ENCODE measurements at places on chromosomes 5 and 9. TPM values are rescaled to one million over a fixed set of nuclear protein-coding genes. Genes with fewer than 3 reads are reported as not detected.

The CLPTM1L gene
- total RNA-seq, result 138 TPM

DNA sequence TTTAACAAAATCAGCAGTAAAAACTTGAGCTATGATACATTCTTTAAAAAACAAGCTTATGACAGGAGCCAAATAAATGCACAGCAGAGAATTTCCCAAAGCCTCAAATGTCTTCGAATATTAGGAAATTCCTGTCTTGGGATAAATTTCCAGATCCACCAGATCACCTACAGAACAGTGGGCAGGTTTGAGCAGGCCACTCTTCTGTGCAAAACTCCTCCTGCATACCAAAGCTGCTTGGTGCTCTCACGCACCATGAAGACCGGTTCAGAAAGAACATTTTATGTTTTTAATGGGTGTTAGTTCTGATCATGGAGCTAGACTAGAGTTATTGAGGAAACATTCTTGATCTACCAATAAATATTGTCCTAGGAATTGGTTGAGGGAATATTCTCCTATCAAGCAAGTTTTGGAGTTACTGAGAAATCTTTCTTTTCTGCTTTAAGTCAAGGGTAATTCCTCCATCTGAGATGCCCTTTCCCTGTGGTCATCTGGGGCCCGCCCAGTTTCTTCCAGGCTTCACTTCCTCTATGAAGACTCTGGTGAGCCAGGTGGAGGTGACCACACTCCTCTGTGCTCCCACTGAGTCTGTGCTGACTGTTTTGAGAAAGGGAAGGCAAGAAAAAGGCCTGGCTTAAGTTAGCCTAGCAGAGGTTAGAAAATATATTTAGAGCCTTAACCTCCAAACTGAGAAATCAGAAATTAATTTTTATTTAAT lies 17.9 kb downstream of the TNFSF15 start:
- DNase-seq, result no peak

DNA sequence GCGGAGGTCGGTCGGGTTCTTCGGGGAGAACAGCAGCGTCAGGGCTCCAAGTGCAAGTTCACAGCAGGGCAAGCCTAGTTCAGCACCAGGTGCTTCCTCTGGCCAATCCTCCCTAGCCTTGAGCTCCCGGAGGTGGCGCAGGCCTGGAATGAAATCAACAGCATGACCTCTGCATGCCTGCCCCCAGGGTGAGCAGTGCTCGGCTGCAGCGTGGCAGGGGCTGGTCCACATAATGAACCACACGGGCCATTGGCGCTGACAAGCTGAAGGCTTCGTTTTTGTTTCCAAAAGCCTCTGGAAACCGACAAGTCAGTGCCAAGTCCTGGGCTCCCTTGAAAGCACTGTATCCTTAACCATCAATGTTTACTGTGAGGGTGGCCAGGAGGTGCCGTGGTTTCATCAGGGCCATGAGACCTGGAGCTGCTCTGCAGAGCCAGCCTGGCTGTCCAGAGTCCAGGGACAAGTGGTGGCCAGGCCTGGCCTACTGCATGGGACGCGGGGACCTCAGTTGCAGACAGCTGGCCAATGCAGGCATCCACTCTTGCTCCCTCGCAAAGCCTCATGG lies 2.1 kb upstream of the INPP5E start:
- DNase-seq, result no peak

DNA sequence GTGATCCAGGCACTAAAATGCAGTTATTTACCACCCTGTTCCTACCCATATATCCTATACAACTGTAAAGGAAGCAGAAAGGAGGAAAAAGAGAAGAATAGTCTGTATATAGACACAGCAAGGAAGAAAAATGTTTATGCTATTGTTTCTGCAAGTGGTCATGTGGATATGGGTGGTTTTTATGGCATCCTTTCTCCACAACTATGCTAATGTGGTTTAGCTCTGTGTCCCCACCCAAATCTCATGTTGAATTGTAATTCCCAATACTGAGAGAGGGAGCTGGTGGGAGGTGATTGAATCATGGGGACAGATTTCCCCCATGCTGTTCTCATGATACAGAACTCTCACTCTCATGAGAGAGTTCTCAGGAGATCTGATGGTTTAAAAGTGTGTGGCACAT lies 439.8 kb downstream of the ZSWIM6 start:
- DNase-seq, result no peak

The SLC9A3 gene
- total RNA-seq, result 78.8 TPM

DNA sequence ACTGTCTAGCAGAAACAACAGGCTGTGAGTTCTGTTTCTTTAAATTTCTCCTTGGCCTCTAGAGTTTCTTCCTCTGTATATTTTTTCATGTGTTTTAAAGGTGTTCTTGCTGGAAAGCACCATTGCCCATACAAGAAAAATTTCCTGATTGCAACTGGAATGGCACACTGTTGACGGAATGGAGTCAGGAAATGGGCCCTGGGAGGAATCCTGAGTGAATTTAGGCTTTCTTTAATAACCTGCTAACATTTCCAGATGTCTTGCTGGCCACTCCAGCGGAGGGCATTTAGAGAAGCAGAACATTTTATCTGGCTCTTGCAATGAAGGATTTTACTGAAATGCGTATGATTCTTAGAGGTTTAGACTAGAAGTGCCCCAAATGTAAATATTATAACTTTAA lies 736.3 kb downstream of the TAF11L14 start:
- no peak for DNase-seq

The HOMER1 gene
- total RNA-seq, result 2.3 TPM
